Stimulated activated CD8-positive, alpha-beta memory T cell treated with anti-CD3 and anti-CD28 coated beads, Interleukin-15, amount 100 ng/mL, for 48 hours (primary cell): ENCODE measurements at places on chromosomes 13 and 19.

DNA sequence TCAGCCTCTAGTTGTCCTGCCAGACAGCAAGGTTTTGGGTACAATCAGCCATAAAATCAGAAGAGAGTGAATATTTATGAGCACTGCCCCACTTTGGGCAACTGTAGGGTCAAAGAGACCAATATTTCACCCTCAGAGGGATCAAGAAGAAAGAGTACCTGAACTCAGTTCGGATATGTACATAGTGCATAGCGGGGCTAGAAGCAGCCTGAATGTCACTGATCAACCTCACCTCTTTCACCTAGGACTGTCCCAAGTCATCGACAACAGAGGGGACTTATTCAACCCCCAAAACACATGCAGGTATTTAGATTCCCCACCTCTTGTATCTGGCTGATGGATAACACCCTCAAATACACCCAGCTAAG lies 446.9 kb downstream of the COG6 start:
- DNase-seq, result no peak

DNA sequence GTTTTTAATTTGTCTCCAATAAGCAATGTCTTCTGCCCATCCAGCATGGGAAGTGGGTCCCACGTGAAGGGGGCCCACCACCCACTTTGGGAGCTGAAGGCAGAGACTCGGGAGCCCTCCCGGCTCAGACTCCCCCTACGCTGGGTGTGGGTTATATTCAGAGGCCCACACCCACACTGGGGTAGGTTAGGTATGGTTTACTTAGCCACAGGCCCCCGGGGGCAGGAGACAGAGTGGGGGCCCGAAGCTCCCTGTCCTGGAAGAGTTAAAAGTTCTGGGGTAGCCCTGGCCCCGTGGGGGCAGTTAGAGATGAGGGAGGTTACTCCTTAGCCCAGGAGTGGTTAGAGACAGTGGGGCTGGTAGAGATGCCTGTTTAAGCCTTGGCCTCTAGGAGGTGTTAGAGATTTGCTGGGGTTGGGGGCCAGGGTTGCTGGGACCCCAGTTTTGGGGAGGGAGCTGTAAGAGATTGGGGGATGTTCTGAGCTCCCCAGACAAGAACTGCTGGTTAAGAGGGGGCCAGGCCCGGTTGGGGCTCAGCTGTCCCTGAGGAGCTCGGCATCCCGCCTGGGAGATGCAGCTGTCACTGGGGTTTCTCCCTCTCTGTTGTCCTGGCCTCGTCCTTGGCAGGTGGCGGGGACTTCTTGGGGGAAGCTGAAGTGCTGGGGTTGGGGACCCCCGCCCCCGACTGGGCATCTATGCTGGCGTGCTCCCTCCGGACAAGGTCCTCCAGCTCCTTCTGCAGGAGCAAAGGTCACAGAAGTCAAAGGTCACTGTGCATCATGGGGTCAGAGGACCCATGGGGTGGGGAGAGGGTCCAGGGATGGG lies 712 bp upstream of the RINL start:
- DNase-seq, result no peak

DNA sequence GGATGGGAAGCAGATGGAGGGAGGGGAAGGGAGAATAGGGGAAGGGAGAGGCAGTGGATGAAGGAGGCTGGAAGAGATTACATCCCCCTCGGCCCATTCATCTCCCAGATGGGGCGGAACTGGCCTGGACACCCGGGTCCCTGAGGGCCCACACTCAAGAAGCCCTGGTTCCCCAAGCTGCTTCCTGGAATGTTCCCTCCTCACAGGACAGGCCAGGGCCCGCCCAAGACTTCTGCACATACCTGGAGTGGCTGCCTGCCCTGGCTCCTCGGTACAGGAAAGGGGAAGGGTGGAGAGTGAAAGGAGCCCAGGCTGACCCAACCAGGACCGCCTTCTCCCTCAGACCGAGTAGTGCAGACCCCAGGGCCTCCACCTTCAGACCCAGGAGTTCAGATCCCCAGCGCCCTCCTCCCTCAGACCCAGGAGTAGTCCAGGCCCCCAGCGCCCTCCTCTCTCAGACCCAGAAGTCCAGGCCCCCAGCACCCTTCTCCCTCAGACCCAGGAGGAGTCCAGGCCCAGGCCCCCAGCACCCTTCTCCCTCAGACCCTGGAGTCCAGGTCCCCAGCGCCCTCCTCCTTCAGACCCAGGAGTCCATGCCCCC lies 489 bp downstream of the NTF4 start:
- no peak for DNase-seq

GRCh38 chr19:46442808-46443450 lies 14.2 kb upstream of the PNMA8C start:
- no peak for DNase-seq

GRCh38 chr19:5243878-5244277 lies 96.7 kb downstream of the PTPRS start:
- no peak for DNase-seq

- no peak for DNase-seq
These were observed 24.7 kb downstream of the MAP2K2 start for GRCh38 chr19:4099041-4099764.

- DNase-seq, result no peak
These were observed 189.9 kb downstream of the SPRY2 start for GRCh38 chr13:80151016-80151415.

DNA sequence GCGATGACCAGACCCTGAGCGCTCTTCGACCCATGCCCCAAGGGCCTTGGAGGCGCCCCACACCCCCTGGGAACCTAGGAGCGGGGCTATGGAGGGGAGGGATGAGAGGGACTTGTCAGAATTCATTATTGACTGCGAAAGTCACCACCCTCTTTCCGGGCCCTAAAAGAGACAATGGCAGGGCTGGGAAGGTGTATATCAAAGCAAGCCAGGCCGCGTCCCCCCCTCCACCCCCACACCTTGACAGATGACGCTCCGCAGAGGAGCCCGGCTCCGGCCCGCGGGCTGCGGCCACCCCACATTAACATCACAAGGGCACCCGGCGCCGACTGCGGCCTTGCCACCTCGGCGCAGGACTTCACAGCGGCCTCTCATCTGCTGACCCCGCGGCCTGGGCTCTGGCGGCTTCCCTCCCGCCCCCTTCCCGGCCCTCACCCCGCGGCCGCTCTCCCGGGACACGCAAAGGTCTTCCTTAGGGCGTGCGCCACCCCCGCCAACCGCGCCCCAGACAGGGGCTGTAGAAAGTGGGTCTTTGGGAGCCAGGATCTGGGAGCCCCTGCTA lies 2.4 kb downstream of the CDX2 start:
- DNase-seq, result no peak

DNA sequence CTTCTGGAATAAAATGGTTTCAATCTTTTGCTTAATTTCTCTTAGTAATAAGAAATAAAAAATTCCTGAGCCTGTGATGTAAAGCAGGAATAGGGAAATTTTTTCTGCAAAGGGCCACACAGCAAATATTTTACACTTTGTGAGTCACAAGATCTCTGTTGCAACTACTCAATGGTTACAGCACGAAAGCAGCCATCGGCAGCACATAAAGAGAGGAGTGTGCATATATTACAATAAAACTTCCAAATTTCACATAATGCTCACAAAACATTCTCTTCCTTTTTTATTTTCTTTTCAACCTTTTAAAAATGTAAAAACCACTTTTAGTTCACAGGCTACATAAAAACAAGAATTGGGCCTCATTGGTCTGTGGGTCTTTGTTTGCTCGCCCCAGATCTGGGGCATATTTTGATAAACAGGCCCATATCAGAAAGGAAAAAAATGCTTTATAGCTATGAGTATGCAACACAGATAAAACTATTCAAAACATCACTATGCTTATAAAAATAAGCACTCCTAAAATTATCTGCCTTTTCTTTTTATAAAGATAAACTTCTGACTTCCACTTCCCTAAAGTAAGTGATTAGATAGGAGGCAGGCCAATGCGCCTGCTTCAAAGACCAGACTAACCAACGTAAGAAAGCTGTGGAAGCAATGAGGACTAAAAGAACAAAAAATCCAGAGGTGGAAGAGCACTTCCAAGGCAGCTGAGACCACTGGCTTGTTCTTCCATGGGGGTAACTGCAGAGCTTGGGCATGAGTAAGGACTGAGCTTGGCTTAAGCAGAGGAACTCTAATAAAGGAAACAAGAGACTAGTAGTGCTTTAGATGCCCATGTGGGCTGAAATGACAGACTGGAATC lies 26.5 kb downstream of the MYCBP2 start:
- no peak for DNase-seq
